ENCODE measurements at places on chromosomes 7 and 10.

- DNase-seq = no peak
These were observed 15.7 kb downstream of the PRKCQ start for GRCh38 chr10:6564367-6564766.

GRCh38 chr10:100201549-100201948 lies 15.7 kb upstream of the ERLIN1 start:
- DNase-seq = no peak

DNA sequence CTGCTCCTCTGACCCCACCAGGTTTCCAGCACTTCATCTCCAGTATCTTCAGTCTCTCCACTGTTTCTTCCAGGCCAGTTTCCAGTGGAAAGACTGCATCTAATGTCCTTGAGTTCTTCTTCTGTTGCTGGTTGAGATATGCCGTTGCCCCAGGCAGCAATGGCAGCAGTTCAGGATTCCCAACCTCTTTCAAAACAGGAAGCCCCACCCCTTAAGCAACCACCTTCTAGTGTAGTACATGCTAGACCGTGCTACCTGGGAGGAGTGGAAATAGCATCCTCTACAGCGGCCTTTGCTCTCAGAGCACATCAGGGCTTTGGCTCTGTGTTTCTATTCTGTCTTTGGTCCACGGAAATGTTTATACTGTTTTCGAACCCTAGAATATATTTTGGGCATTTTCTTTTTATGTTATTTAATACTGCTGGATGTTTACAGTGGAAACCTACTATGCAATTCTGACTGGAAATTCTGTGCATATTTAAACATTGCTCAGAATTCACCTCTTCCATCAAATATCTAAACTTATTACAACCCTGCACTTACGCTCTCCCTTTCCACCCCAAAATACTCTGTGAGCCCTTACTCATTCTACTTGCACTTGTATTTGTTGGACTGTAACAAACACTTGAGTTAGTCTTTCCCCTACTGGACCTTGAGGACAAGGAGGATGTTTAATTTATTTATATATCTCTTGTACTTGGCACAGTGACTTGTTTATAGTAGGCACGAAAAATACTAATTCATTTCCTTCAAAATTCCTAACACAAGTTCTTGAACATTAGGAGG lies 8.5 kb upstream of the BPGM start:
- DNase-seq = no peak

DNA sequence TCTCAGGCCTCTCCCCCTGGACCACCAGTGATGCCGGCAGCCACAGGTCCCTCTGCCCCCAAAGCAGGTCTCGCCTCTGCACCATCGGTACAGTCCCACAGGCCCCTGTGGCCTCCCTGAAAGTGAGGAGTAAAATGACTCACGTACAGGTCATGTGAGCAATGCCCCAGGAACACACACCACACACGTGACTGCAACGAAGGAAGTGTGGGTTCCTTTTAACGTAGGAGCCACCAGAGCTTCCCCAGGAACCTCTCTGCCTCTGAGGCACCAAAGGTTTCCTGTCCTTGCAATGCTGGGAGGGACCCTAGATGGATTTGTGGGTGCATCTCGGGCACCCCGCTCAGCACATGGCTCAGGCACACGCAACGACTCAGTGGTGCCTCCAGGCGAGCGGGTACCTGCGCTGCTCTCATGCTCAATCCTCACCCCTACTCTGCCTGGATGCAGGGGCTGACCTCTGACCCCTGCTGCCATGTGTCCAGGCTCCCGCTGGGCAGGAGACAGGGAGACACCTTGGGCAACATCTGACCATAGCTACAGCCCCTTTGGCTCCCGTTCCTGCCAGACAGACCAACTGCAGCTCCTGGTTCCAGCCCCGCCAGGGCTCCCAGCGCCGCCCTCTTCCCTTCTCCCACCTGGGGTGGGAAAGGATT lies 120.7 kb downstream of the PRKAG2 start:
- DNase-seq = peak; percentile 61

DNA sequence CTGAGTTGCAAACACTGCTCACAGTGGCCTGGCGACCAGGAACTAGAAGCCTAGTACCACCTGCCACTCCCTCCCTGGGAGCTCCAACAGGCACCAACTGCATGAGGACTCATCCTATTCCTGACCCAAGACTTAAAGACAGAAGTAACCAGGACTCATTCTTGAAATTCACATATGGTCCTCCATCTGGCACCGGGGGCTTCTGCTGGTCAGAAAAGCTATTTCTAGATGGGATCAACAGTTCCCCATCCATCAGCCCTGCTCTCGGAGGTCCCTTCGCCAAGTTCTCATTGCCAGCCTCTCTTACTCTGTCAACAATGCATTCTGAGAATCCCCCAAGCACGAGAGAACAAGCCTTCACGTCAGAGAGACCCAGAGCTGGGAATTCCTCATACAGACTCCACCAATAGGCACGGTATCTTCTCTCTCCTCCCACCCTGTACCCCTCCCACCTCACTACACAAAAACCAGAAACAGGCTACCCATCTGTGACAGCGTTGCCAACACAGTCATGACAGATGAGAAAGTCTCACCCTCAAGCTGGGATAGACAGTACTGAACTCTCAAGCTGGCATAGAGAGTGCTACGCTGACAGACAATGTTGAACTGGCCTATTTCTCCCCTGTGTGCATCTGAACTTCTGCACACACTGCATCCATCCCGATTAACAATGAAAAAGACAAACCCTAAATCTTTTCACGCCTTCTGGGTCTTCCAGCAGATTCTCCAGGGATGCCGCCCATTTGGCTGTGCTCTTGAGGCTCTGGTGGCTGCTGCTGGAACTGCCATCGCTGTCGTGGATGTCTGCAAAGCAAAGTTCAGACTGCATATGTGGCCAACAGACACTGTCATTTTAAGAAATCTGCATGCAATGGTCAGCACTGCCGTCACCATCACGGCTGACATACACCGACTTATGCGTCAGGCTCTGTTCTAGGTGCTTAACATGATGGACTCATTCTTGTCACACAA lies 15.6 kb downstream of the RGS10 start:
- no peak for DNase-seq

DNA sequence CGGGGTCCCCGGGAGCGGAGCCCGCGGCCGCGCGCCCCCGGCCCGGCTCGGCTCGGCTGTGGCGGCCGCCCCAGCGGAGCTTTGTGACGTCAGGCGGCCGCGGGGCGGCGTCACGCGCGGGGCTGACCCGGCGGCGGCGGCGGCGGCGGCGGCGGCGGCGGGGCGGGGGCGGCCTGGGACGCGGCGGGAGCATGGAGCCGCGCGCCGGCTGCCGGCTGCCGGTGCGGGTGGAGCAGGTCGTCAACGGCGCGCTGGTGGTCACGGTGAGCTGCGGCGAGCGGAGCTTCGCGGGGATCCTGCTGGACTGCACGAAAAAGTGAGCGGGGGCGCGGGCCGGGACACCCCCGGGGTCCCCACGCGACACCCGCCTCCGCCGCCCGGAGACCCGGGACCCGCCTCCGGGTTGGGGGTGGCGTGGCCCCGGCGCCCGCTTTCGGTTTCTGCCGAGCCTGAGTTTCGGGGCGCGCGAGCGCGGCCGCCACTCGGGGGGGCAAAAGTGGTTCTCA lies at the start of gene PWWP2B:
TSS of gene PWWP2B (plus strand) at position 165 of the 506 bp plus-strand sequence. CDS start at position 192, 27 bp downstream.
- peak; percentile 72 for DNase-seq

DNA sequence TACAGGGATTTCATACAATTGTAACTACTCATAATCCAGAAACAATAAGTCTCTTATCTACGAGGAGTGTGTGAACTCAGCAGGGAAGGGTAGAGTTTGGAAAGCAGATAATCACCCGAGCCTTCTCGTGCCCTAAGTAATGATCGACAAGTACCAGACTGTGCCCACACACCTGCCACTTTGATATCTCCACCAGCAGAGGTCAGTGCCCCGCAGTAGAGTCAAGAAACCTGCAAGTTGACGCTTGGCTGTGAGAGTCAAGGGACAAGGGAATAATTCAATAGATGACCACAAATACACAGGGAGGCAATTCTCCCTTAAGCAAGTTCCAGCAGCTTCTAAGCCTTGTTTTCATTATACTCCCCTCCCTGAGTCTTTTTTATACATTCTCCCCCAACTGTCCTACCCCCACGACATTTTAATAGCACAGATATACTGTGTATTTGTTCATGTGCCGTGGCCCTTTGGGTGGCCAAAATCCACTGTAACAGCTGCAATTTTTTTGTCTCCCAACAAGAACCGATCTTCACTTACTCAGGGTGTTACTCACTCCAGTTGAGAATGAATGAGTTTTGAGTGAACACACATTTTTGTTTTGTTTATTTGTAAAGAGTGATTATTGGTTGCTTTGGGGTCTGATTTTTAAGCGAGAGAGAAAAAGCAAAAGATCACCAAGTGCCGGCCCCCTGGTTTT lies 106.9 kb upstream of the RHEB start:
- peak; percentile 39 for DNase-seq

DNA sequence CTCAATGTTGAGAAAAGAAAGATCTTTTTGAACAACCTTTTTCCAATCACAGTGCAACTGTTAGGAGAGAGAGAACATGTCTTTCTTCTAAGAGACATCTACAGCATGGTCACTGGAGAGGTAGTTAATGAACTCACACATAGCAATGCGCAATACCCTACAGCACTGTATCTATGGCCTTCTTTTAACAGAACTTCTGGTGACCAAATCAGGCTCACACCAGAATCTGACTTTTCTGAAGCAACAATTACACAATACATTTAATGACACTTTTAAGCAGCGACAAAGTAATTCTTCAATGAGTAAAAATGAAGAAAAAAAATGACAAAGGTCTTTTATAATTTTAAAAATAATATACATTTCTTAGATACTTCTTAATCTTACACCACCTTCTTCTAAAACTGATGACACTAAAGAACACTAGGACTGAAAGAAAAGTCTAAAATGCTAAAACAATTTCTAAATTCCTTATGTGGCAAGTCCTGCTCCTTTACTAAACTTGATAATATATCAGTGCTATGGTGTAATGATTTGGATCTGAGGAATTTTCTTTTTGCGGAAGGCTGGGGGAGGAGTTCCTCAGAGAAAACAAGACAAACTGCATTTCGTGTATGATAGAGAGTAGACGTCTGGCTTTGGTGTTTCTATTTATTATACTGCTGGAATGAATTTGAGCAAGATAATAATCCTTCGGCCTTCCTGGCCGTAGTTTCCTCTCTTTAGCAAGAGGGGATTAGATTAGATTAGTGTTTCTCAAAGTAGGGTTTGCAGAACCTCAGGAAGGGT lies 166.3 kb downstream of the ZNF438 start:
- DNase-seq = no peak

DNA sequence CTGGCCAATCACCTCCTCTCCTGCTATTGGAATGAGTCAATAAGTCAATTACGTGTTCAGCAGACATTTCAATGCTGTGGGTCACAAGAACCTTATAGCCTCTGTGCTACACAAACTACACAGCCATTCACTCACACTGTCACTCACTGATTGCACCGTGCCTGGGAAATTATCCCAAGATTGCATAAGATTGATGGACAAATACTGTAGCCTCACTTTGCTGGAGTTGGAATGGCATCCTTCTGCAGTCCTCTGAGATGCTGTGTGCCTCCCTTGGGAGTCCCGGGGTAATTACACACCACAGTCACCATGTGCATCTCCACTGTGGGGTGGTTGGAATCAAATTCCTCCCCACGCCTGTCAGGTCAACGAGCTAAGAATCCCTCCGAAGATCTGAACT lies 358.7 kb upstream of the MGMT start:
- DNase-seq = no peak

Data from CD4-positive, alpha-beta T cell treated with Interleukin-21 for 1 hour (primary cell).